ENCODE measurements at places on chromosomes 1 and 21.

- no peak overlapping the region for H3K27ac ChIP-seq
- no peaks in the 10 kb centered on the region for H3K27me3 ChIP-seq
- no peaks in the 10 kb centered on the region for H3K36me3 ChIP-seq
- no peak for DNase-seq
Observed at GRCh38 chr1:234402939-234403338, 29.7 kb downstream of the COA6 start.

GRCh38 chr1:218711884-218712674 is 366.9 kb downstream of the TGFB2 start:
- no peaks in the 10 kb centered on the region for H3K36me3 ChIP-seq
- no peak overlapping the region for H3K27ac ChIP-seq
- H3K4me1 ChIP-seq = no peaks in the 10 kb centered on the region
- DNase-seq = no peak

DNA sequence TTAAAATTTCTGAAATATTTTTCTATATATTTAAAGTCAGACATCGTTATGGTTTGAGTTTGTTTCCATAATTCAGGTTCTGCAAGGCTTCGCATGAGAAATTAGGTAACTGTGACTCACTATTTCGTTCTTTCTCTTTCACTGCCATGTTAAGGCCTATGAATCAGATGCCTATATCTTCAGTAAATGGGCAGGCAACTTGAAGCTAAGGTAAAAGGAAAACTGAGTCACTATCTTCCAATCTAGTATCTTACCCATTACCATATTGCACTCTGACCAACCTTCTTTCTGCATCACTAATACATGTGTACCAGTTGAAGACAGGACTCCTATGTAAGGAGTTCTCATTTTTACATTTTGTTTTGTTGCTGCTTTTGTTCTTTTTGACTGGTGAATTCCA is 37.8 kb downstream of the PYHIN1 start:
- no peak overlapping the region for H3K4me3 ChIP-seq
- H3K4me1 ChIP-seq = no peaks in the 10 kb centered on the region
- no peak for DNase-seq

GRCh38 chr1:174984952-174985351 is 14.8 kb upstream of the CACYBP start:
- H3K27ac ChIP-seq = no peak overlapping the region
- H3K36me3 ChIP-seq = peaks cover 12% of the 10 kb centered on the region
- no peak overlapping the region for H3K4me3 ChIP-seq

DNA sequence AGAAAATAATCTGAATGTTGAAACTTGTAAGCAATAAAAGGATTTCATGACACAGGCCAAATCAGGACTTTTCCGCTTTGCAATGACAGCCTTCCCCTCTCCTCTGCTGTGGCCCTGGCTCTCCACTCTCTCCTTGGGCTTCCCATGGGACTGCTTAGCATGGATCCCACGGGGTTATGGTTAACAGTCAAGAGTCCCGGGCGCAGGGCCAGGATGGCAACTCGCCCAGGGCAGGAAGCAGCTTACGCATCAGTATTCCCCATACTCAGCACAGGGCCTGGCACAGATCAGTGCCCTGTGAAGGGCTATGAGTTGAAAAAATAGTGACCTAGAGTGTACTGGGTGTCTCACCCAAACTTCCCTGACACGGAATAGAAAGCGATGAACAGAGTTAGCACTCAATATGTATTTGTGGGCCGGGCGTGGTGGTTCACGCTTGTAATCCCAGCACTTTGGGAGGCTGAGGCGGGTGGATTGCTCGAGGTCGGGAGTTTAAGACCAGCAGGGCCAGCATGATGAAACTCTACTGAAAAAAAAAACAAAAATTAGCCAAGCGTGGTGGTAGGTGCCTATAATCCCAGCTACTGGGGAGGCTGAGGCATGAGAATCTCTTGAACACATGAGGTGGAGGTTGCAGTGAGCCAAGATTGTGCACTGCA is 29.1 kb upstream of the GRHL3 start:
- H3K4me3 ChIP-seq = no peak overlapping the region
- H3K36me3 ChIP-seq = no peaks in the 10 kb centered on the region
- H3K27ac ChIP-seq = no peak overlapping the region
- peaks cover 3% of the 10 kb centered on the region for H3K4me1 ChIP-seq

DNA sequence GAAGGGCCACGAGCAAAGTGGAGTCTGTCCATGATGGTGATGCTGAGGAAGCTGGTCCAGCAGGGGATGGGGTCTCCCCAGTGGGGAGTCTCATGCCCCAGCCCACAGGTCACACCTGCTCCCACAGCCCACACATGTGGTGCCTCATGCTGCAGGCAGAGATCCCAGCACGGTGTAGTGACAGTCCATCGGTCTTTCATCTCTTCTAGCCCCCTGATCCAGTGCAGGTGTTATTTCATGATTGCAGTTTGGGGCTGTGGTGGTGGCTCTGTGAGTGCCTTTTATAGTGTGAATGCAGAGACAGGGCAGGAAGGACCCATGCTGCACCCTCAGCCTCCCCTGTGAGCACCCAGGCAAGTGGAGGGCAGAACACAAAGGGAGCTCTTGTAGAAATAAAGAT is 45.0 kb downstream of the UBASH3A start:
- no peaks in the 10 kb centered on the region for H3K4me1 ChIP-seq
- H3K27ac ChIP-seq = no peak overlapping the region

DNA sequence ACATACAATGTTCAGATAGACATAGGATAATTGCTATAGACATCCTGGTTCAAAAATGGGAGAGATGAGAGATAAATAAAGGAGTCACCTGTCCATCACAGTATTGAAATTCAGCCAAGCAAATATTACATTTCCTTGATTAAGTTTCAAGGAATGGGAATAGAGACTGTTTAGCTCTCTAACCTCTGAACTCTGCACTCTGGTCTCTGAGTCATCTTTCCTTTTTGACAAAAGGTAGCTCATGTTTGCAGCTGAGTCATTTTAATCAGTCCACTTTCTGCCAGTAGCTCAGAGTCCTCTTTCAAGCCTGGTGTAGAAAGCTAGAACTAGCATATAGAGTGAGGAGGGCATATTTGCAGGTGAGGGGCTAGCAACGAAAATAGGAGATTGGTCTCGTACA is 51.4 kb upstream of the GJA8 start:
- H3K4me1 ChIP-seq = peaks cover 3% of the 10 kb centered on the region
- H3K27ac ChIP-seq = no peak overlapping the region
- no peak overlapping the region for H3K4me3 ChIP-seq

Measured in iPS DF 6.9 (cell line).